WTC11 (cell line): ENCODE measurements at places on chromosomes 12 and 14. TPM values are rescaled to one million over a fixed set of nuclear protein-coding genes. Genes with fewer than 3 reads are reported as not detected.

GRCh38 chr12:98296462-98297079, 218.8 kb upstream of the TMPO start:
- no peak overlapping the region for H3K27ac ChIP-seq
- H3K36me3 ChIP-seq, result no peaks in the 10 kb centered on the region
- H3K27me3 ChIP-seq, result no peaks in the 10 kb centered on the region
- no peak overlapping the region for H3K4me3 ChIP-seq
- peak; percentile 38 for DNase-seq

DNA sequence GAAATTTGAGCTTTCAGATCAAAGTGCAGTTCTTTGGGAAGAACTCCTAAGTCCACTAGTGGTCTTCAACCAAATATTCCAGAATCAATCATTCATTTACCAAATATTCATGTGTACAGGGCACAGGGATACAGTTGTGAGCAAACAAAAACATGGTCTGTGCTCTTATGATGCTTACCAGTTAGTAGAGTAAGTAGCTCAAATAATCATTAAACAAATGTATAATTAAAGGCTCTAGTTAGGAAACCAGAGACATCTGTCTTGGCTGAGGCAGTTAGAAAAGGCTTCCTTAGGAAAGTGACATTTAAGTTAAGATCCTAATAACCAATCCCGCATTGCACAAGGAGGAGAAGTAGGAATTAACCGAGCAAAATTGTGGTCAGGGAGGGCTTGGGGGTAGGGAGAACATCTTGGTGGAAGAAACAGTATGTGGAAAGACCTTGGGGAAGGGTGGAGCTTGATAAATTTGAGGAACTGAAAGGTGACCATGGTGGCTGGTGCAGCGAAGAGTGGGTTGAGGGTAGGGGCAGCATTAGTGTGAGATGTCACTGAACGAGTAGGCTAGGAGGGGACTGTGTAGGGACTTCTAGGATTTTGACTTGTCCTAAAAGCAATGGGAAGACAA, 40.0 kb downstream of the PEBP1 start:
- DNase-seq, result no peak
- H3K36me3 ChIP-seq, result peaks cover 13% of the 10 kb centered on the region
- no peaks in the 10 kb centered on the region for H3K27me3 ChIP-seq
- H3K4me3 ChIP-seq, result no peak overlapping the region
- peaks cover 7% of the 10 kb centered on the region; the same call in 1 of the 2 replicates for H3K4me1 ChIP-seq

DNA sequence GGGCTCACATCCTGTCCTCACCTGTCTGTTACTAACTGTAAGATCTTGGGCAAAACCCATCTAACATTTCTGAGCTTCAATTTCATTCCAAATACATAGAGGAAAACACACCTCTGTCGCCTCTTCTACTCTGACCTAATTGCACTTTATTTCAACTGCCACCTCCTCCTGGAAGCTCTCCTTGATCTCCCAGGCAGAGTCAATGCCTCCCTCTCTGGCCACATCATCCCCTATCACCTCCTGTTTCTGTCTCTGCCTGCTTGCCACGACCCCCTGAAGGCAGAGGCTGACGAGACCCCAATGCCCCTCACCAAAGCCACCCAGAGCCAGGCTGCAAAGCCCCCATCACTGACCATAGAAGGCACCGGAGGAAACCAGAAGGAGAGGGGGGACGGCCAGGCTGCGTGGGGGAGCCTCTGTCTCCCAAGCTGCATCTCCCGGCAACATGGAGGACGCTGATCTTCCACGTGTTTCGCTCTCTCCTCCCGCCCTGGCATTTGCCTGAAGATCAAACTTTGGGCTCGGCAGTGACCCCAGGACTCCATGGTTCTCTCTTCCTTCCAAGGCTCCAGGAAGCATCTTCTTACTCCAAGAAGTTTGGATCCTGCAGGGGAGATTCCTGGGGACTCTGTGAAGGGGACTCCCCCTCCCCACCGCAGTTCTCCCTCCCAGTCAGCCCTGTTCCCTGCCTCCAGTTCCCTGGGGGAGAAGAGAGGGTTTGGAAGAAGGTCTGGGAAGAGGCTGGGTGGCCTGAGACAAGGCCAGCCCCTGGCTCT, 50.1 kb upstream of the BCL11B start:
- peaks cover 19% of the 10 kb centered on the region for H3K4me1 ChIP-seq
- H3K36me3 ChIP-seq, result no peaks in the 10 kb centered on the region
- no peak for DNase-seq
- H3K27me3 ChIP-seq, result no peaks in the 10 kb centered on the region; the same call in 1 of the 2 replicates
- no peak overlapping the region for H3K27ac ChIP-seq
- no peak overlapping the region for H3K4me3 ChIP-seq

- no peaks in the 10 kb centered on the region for H3K27me3 ChIP-seq
- no peak overlapping the region for H3K27ac ChIP-seq
- no peaks in the 10 kb centered on the region for H3K4me1 ChIP-seq
- H3K4me3 ChIP-seq, result no peak overlapping the region
- no peak for DNase-seq
These were observed 478.9 kb downstream of the BCAT1 start for GRCh38 chr12:24470050-24470449.

Gene TAMALIN
- total RNA-seq, result 5.5 to 7.1 TPM (median 6.1 TPM) in 3 replicates

Gene CLEC1B
- not detected in 3 replicates for total RNA-seq

DNA sequence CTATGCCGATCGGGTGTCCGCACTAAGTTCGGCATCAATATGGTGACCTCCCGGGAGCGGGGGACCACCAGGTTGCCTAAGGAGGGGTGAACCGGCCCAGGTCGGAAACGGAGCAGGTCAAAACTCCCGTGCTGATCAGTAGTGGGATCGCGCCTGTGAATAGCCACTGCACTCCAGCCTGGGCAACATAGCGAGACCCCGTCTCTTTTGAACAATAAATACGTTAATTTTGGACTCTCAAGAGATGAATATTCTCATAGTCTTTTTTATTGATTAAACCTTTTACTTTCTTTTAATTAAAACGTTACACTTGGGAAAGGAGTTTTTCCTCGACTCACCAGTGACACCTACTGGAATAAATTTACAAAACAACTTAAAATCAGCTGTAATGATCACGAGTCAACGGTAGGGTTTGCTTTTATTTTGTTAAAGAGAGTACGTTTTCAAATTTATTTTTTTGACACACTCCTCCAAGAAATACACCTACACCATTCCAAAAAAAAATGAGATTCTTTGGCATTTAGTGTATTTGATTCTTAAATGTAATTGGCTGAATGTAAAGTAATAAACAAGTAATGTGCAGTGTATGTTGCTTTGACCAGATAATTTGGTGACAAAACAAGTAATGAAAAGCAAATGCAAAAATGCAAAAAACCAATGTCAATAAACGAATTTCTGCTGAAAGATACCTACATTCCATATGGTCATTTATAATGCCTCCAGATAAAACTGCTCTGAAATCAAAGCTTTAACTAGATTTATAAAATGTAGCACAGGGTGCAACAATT, 687 bp upstream of the RPS29 start:
- peak; percentile 39 for DNase-seq
- H3K27ac ChIP-seq, result peak overlapping the region; percentile 97
- H3K27me3 ChIP-seq, result peaks cover 4% of the 10 kb centered on the region; the same call in 1 of the 2 replicates
- H3K36me3 ChIP-seq, result peaks cover 44% of the 10 kb centered on the region
- peak overlapping the region; percentile 95 for H3K4me3 ChIP-seq
- peaks cover 27% of the 10 kb centered on the region for H3K4me1 ChIP-seq

DNA sequence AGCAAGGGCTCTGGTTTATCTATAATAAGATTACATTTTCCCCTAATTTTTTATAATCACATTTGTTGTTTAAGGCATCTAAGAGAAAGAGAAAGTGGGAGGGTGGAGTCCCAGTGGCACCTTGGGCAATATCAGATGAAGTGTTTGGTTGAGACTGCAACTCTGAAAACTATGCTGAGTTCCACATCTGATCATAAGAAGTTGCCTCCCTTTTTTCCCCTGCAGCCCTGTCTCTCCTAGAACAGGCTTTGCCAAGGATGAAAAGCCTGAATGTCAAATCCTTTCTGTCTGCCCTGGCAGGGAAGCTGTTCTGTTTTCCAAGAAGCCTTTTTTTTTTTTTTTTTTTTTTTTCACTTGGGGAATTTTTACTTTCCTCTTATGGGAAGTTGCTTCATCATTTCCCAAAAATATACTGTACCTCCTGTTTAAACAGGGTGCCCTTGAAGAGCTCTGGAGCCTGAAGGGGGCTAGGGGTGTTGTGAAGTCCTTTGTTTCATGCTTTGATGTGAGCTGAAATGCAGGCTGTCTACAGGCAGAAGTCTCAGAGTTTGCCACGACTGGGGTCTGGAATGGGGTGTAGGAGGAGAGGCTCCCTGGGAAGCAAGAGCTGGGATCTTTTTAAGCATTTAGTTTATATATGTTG, 71.3 kb downstream of the SUSD6 start:
- no peaks in the 10 kb centered on the region for H3K36me3 ChIP-seq
- no peak for DNase-seq
- H3K4me1 ChIP-seq, result peaks cover 8% of the 10 kb centered on the region
- H3K27me3 ChIP-seq, result no peaks in the 10 kb centered on the region
- H3K27ac ChIP-seq, result no peak overlapping the region

GRCh38 chr12:92143686-92144630, 1.7 kb downstream of the BTG1 start:
- no peaks in the 10 kb centered on the region for H3K27me3 ChIP-seq
- DNase-seq, result peak; percentile 62
- peak overlapping the region; percentile 88 for H3K27ac ChIP-seq
- peaks cover 31% of the 10 kb centered on the region for H3K36me3 ChIP-seq
- H3K4me3 ChIP-seq, result peak overlapping the region; percentile 99

GRCh38 chr14:76456891-76457586, 81.1 kb downstream of the ESRRB start:
- no peak for DNase-seq
- no peaks in the 10 kb centered on the region for H3K36me3 ChIP-seq
- peaks cover 12% of the 10 kb centered on the region for H3K4me1 ChIP-seq
- no peak overlapping the region for H3K4me3 ChIP-seq

DNA sequence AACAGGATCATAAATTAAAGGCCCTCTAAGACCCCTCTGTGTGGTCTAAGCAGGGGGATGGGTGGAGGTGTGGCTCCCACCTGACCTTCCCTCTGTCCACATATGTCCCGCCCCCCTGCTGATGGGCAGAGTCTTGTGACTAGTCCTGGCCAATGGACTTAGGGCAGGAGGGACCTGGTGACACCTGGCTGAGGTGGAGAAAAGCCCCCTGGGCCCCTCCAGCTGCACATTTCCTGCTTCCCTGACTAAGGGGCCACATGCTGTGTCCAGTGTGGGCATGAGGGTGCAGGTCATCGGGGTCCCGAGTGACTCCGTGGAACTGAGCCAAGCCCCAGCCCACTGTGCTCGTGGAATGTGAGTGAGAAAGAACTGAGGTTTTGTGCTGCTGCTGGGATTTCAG, 254.7 kb downstream of the ADGRD1 start:
- no peak overlapping the region for H3K27ac ChIP-seq
- no peaks in the 10 kb centered on the region for H3K4me1 ChIP-seq
- H3K27me3 ChIP-seq, result no peaks in the 10 kb centered on the region
- no peak overlapping the region for H3K4me3 ChIP-seq
- H3K36me3 ChIP-seq, result peaks cover 7% of the 10 kb centered on the region
- no peak for DNase-seq

Gene KRT77
- not detected in 3 replicates for total RNA-seq

GRCh38 chr12:44000309-44000952, 164.6 kb downstream of the TMEM117 start:
- peak; percentile 67 for DNase-seq
- no peaks in the 10 kb centered on the region for H3K27me3 ChIP-seq
- no peak overlapping the region for H3K27ac ChIP-seq
- peaks cover 5% of the 10 kb centered on the region for H3K4me1 ChIP-seq

DNA sequence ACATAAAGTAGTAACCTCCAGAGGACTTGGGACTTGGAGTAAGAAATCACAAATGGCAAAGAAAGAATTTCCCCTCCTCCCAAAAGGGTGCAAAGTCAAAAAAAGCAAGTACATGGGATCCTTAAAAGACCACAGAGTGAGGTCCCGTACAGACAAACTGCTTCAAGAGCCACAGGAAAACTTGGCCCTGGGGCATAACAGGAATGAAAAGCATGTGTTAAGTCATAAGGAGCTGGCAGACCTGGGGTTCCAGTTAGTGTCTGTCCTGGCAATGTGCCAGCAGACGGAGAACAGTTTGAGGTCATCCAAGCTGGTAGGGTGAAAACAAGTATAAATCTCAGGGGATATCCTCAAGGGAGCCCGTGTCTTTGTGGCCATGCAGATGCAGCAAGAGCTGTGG, 73.2 kb downstream of the HSD17B6 start:
- H3K4me3 ChIP-seq, result no peak overlapping the region
- H3K27ac ChIP-seq, result no peak overlapping the region
- no peaks in the 10 kb centered on the region for H3K4me1 ChIP-seq
- DNase-seq, result no peak
- peaks cover 8% of the 10 kb centered on the region; the same call in 1 of the 2 replicates for H3K27me3 ChIP-seq

DNA sequence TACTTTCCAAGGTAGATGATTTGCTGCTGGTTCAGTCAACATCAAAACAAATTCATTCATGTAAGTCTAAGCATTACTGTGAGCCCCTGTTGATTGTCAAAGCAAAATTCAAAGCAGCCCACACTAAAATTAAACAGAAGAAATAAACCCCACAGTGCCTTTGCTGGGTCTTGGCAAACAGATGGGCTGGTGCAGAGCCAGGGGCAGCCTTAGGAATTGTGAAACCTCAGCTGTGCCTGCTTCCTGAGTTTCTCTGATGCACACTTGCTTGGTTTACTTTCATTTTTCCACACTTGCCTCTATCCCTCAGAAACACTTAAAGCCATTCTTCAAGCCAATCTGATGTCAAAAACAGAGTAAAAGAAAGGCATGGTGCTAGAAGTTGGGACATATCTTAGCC, 6.6 kb upstream of the PLEKHG7 start:
- DNase-seq, result no peak
- no peak overlapping the region for H3K4me3 ChIP-seq
- peaks cover 16% of the 10 kb centered on the region for H3K4me1 ChIP-seq

- H3K4me3 ChIP-seq, result no peak overlapping the region
- H3K36me3 ChIP-seq, result peaks cover 13% of the 10 kb centered on the region
- H3K4me1 ChIP-seq, result peaks cover 65% of the 10 kb centered on the region
- no peaks in the 10 kb centered on the region for H3K27me3 ChIP-seq
These were observed 6.7 kb downstream of the LRP1 start for GRCh38 chr12:57134949-57135348.

- no peaks in the 10 kb centered on the region for H3K36me3 ChIP-seq
- H3K27me3 ChIP-seq, result no peaks in the 10 kb centered on the region
- peak overlapping the region; percentile 50 for H3K27ac ChIP-seq
- peaks cover 24% of the 10 kb centered on the region for H3K4me1 ChIP-seq
- no peak for DNase-seq
- no peak overlapping the region for H3K4me3 ChIP-seq
These were observed 79.9 kb downstream of the CHGA start for GRCh38 chr14:93002851-93003298.

- no peaks in the 10 kb centered on the region for H3K36me3 ChIP-seq
- peak overlapping the region; percentile 49 for H3K27ac ChIP-seq
- peak; percentile 68 for DNase-seq
- peak overlapping the region; percentile 25; the same call in 1 of the 2 replicates for H3K4me3 ChIP-seq
These were observed 3.4 kb upstream of the RNASE7 start for GRCh38 chr14:21038441-21039422.

GRCh38 chr14:68380329-68380741, 412.5 kb downstream of the ZFP36L1 start:
- no peak for DNase-seq
- no peaks in the 10 kb centered on the region for H3K36me3 ChIP-seq
- no peak overlapping the region for H3K27ac ChIP-seq
- no peaks in the 10 kb centered on the region for H3K27me3 ChIP-seq
- peaks cover 10% of the 10 kb centered on the region for H3K4me1 ChIP-seq

GRCh38 chr14:67389275-67389674, 22.7 kb downstream of the PLEK2 start:
- DNase-seq, result no peak
- no peaks in the 10 kb centered on the region for H3K27me3 ChIP-seq
- H3K27ac ChIP-seq, result no peak overlapping the region
- peaks cover 10% of the 10 kb centered on the region for H3K36me3 ChIP-seq
- H3K4me1 ChIP-seq, result no peaks in the 10 kb centered on the region
- no peak overlapping the region for H3K4me3 ChIP-seq

Gene AICDA
- 0.13 TPM in 1 of 3 replicates, not detected in the others for total RNA-seq
